MCF 10A (cell line): ENCODE measurements at places on chromosomes 4 and X.

DNA sequence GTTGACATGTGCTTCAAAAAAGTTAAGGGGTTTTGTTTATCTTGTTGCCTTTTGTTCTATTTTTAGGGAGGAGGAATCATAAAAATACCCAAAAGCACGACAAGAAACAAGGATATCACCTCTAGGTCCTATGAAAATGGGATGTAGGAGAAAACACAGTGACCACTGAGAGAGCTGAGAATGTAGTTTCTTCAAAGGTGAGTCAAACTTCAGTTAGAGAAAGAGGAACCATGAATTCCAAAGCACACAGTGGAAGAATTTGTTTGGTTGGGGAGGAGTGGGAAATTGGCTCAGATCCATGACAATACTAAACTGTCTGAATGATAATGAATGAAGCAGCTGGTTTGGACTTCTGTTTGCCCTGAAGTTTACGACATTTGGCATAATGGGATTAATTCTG lies 19.1 kb upstream of the FRYL start:
- DNase-seq: no peak
- no peak overlapping the region for H3K27ac ChIP-seq
- H3K36me3 ChIP-seq: no peaks in the 10 kb centered on the region
- no peaks in the 10 kb centered on the region for H3K27me3 ChIP-seq
- no peak overlapping the region for H3K4me3 ChIP-seq

DNA sequence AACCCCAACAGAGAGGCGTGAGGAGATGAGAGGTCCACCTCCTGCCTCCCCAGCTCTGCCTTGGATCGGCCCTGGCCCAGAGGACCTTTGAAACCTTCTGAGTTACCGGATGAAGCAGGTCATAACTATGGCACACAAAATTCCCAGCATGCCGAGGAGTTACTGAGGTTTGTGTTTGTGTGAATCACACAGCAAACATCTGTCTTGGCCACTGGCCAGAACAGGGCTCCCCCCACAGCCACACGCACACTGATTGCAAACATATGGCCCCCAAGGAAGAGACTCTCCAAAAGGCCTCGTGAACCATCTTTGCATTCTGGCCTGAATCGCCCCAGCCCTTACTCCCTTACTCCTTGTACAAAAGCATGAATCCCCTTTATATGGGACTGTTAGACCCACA lies 18.9 kb downstream of the RPS4X start:
- H3K4me1 ChIP-seq: peaks cover 12% of the 10 kb centered on the region
- H3K4me3 ChIP-seq: no peak overlapping the region
- peaks cover 7% of the 10 kb centered on the region for H3K36me3 ChIP-seq
- peak overlapping the region; percentile 44 for H3K27ac ChIP-seq

DNA sequence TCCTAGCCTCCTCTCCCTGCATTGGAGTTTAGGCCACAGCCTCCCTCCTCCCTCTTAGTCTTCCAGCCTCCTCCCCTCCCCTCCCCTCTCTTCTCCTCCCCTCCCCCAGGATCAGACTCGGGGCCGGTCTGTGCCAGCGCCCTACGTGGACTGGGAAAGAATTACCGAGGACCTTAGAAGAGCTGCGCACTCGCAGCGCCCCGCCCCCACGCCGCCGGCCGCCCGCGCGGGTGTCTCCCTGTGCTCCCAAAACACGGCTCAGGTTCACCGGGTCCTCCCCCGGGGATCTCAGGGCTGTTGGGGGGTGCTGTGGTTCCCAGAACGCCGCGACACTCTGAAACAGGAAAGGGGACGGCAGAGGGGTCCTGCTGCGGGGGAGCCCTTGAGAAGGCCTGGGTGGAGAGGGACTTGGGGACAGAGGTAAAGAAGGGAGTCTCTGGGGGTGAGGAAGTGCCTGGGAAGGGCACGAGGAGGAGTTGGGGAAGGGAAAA lies 122.3 kb upstream of the TBL1X start:
- no peaks in the 10 kb centered on the region for H3K36me3 ChIP-seq
- H3K4me1 ChIP-seq: peaks cover 5% of the 10 kb centered on the region
- H3K4me3 ChIP-seq: no peak overlapping the region
- DNase-seq: peak; percentile 77
- no peaks in the 10 kb centered on the region for H3K27me3 ChIP-seq
- H3K27ac ChIP-seq: no peak overlapping the region

DNA sequence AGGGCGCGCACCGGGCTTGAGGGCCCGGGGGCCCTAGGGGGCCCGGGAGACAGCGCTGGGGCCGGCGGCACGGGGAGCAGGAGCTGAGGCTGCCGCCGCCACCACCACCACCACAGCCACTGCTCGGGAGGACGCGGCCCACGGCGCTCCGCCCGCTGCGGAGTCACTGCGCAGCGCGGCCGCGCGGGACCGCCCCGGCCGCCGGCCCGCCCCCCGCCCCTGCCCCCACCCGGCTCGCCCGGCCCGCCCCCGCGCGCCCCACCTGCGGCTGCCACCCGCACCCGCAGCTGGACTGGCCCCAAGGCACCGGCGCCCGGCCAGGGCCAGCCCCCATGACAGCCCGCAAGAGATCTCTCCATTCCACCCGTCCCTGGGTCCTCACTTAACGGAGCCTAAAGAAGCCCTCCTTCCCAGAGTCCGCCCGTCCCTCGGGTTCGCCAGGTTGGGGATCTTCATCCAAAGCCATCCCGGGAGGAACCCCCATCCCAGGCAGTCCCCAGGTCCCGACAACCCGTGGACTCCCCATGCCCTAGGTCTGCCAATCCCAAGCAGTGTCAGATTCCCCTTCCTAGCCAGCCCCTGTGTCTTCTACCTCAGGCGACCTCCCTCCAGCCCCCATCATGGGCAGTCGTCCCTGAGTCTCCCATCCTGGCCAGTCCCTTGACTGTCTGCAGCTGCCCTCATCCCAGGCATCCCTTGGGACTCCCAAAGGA lies 40.0 kb upstream of the IQSEC2 start:
- no peak overlapping the region for H3K27ac ChIP-seq
- H3K4me3 ChIP-seq: peak overlapping the region; percentile 49
- H3K4me1 ChIP-seq: no peaks in the 10 kb centered on the region
- peaks cover 94% of the 10 kb centered on the region for H3K27me3 ChIP-seq

- H3K27ac ChIP-seq: no peak overlapping the region
- H3K36me3 ChIP-seq: no peaks in the 10 kb centered on the region
These were observed 32.3 kb upstream of the KDR start for GRCh38 chr4:55157559-55158277.

DNA sequence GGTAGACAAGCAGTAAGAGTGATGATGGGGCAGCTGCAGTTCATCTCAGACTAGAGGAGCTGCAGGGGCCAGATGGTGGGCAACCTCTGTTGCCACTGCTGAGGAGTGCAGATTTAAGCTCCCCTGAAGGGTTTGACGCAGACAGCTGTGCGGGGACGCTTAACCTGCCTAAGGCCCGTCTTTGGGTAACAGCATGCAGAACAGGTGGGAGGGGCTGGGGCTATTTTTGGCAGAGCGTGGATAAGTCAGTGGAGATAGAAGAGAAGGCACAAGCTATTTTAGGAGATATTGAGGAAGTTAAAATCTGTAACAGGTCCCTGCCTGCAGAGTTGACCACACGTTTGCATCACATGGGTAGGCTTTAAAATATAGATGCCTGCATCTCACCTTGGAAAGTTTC lies 10.5 kb downstream of the CD99 start:
- H3K4me3 ChIP-seq: no peak overlapping the region
- peaks cover 32% of the 10 kb centered on the region for H3K36me3 ChIP-seq
- peaks cover 23% of the 10 kb centered on the region for H3K4me1 ChIP-seq
- H3K27ac ChIP-seq: no peak overlapping the region
- DNase-seq: no peak

GRCh38 chr4:40492691-40493090 lies 137.0 kb downstream of the RBM47 start:
- H3K36me3 ChIP-seq: no peaks in the 10 kb centered on the region
- H3K4me3 ChIP-seq: no peak overlapping the region
- no peak for DNase-seq
- no peaks in the 10 kb centered on the region for H3K27me3 ChIP-seq
- H3K4me1 ChIP-seq: peaks cover 5% of the 10 kb centered on the region

GRCh38 chr4:112517067-112517634 lies 1.2 kb upstream of the NEUROG2 start:
- peaks cover 26% of the 10 kb centered on the region for H3K4me1 ChIP-seq
- no peak overlapping the region for H3K27ac ChIP-seq
- peak overlapping the region; percentile 98 for H3K4me3 ChIP-seq
- H3K27me3 ChIP-seq: peaks cover 87% of the 10 kb centered on the region

DNA sequence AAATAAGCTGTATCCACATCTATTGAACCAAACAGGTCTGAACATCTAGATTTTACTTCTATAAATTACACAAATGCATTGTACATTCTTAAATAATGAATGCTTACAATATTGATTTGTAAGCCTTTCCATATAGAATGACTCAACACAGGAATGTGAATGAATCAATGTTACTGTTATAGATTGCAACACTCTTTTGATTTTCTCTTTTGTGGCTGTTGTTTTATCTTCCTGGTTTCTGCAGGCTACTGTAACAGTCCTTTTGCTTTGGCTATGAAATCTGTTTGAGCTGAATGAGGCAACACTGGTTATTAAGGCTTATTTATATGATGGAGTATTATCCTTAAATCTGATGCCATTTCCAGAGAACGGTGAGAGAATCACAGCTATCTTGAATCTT lies 49.5 kb downstream of the GPR50 start:
- peaks cover 15% of the 10 kb centered on the region for H3K4me1 ChIP-seq
- peak; percentile 57 for DNase-seq
- H3K36me3 ChIP-seq: no peaks in the 10 kb centered on the region
- no peaks in the 10 kb centered on the region for H3K27me3 ChIP-seq

DNA sequence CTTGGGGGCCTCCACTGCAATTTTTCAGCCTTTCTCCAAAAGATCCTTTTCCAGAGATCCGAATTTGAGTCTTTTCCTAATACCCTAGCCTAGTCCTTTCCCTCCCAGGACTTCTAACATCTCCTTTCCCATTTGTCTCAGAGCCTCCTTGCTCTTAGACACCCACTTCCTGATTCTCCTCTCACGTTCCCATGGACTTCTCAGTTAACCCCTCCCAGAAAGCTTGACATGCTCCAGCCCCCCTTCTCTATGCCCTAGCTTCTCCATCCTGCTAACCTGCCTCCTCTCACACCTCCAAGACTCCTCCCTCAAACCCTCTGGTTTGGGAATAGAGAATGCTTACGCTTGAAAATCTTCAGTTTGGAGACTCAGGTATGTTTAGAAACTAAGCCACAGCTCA lies 2.5 kb downstream of the UBA1 start:
- peaks cover 28% of the 10 kb centered on the region for H3K4me1 ChIP-seq
- H3K36me3 ChIP-seq: peaks cover 35% of the 10 kb centered on the region
- no peaks in the 10 kb centered on the region for H3K27me3 ChIP-seq
- no peak for DNase-seq
- H3K27ac ChIP-seq: peak overlapping the region; percentile 50

DNA sequence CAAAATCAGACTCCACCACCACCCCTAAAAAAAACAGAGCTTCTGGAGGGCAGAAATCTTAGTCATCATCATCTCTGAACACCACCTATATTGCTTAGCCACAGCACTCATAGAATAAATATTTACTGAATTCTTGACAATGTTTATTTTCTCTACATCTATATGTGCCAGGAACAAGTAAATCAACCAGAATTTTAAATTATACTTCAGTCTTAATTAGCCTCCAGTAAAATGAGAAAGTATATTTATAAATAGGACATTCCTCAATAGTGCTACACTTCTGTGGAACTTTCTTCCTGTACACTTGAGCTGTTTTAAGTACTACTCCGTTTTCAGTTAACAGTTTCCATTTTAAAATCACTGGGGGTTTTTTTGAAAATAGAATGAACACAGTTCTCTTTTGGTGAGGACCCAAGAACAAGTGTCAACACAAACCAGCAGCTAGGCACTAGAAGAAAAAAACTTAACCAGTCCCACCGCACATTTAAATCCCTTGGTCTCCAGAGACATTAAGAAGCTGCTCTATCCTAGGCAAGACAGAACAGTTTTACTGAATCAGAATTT lies 25.5 kb downstream of the SMIM14 start:
- peak overlapping the region; percentile 49 for H3K27ac ChIP-seq
- H3K36me3 ChIP-seq: peaks cover 6% of the 10 kb centered on the region
- H3K4me3 ChIP-seq: no peak overlapping the region
- H3K4me1 ChIP-seq: peaks cover 12% of the 10 kb centered on the region
- H3K27me3 ChIP-seq: no peaks in the 10 kb centered on the region

DNA sequence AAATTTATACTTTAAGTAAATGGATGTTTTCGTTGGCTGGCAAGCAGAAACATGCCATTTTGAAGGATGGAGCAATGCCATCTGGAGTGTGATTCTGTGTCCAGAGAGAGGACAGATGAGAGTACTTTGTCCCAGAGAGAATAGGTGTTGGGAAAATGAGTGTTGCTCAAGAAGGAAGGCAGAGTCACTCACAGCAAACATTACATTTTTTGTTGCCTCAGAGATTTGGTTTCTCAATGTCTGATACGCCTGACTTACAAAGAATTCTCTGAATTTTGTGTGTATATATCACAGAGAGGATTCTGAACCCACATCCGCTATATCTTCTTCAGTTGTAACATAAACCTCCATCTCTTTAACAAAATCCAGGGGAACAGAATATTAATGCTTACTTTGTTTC lies 102.8 kb upstream of the PCDH18 start:
- no peaks in the 10 kb centered on the region for H3K36me3 ChIP-seq
- no peaks in the 10 kb centered on the region for H3K27me3 ChIP-seq
- peak; percentile 93 for DNase-seq
- peak overlapping the region; percentile 61 for H3K4me3 ChIP-seq
- H3K4me1 ChIP-seq: peaks cover 16% of the 10 kb centered on the region

DNA sequence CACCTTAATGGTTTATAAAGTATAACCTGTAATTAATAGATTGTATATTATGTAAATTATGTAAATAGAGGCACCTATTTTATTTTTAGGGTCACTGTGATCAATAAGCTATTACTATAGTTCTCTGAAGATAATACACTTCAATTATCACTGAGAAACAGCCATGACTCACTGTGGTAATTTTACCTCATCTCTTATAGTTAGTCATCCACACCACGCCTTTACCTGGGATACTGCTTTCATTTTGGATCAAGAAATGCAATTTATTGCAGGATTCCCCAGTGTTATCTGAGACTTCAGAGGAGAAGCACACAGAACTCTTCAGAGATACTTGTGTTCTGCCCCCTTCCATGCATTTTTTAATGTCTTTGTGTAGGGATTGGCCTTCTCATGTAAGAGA lies 348.1 kb upstream of the ATOH1 start:
- H3K27me3 ChIP-seq: no peaks in the 10 kb centered on the region
- no peaks in the 10 kb centered on the region for H3K36me3 ChIP-seq
- H3K4me1 ChIP-seq: no peaks in the 10 kb centered on the region

GRCh38 chrX:105109936-105110335 lies 110.6 kb downstream of the TEX13A start:
- no peaks in the 10 kb centered on the region for H3K36me3 ChIP-seq
- no peak for DNase-seq
- H3K27ac ChIP-seq: no peak overlapping the region
- H3K4me1 ChIP-seq: no peaks in the 10 kb centered on the region
- H3K27me3 ChIP-seq: peaks cover 52% of the 10 kb centered on the region

- H3K4me1 ChIP-seq: no peaks in the 10 kb centered on the region
- peaks cover 12% of the 10 kb centered on the region for H3K27me3 ChIP-seq
- H3K4me3 ChIP-seq: no peak overlapping the region
- DNase-seq: no peak
These were observed 190.7 kb upstream of the MID1 start for GRCh38 chrX:10811111-10811510.

DNA sequence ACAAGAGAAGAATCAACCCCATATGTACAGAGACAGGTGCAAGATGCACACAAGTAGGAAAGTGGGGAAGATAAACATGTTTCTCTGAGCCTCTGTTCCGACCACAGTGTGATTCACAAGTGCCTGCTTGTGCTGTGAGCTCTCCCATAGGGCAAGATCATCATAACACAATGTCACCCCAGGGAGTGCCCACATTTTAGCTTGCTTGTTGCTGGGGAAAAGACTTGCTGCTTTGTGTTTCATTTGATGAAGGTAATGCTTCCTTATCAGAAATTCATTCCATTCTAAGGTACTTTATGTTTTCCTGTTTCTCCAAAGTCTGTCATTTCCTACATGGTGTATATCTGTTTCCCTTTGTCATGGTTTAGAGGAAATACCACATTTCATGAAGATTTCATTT lies 304.5 kb upstream of the DIPK2B start:
- peaks cover 19% of the 10 kb centered on the region for H3K4me1 ChIP-seq
- H3K4me3 ChIP-seq: no peak overlapping the region
- H3K27me3 ChIP-seq: peaks cover 11% of the 10 kb centered on the region
